8988T (cell line): ENCODE measurements at places on chromosomes 1 and 21.

DNA sequence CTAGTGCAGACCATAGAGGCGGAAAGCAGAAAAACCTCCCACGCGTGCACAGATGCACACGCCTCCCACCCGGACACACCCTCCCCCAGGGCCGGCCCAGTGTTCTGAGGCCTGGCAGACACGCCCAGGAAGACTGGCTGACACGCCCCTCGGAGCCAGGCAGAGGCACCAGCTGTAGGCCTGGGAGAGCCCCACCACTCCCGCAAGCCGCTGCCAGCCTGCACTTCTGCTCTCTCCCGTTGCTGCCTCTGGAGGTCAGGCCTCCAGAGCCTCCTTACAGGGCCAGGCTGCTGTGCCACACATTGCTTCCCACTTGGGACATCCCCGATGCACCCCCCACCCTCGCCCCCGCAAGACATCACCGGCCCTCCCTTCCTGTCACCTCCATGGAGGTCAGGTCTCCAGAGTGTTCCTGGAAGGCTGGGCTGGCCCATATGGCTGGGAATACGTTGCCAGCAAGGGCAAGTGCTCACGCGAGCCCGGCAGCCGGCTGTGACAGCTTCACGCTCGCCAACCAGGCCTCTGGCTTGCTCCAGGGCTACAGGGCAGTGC is 40.4 kb downstream of the CASZ1 start:
- DNase-seq: peak; percentile 37

- DNase-seq: no peak
These were observed 112.2 kb upstream of the GUCA2B start for GRCh38 chr1:42041031-42041430.

DNA sequence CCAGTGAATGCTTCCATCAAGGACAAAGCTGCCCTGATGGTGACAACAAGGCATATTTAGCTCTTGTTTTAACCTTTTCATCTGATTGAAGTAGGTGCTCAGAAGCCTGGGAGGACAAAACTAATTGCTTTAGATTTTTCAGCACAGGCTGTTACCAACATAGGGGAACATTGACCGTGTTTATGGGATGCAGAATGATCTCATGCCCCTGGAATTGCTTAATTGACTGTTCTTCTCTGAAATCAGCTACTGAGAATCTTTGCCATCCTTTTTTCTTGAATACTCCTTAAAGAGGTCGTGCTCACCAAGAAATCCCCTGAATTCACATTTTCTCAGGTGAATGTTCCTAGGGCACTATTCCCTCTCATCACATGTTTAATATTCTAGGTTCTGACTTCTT is 95.9 kb upstream of the CCDC190 start:
- no peak for DNase-seq

GRCh38 chr1:92913093-92913819 is 48.0 kb downstream of the DIPK1A start:
- no peak for DNase-seq

- no peak for DNase-seq
These were observed 15.6 kb downstream of the LACTBL1 start for GRCh38 chr1:22957066-22957465.

DNA sequence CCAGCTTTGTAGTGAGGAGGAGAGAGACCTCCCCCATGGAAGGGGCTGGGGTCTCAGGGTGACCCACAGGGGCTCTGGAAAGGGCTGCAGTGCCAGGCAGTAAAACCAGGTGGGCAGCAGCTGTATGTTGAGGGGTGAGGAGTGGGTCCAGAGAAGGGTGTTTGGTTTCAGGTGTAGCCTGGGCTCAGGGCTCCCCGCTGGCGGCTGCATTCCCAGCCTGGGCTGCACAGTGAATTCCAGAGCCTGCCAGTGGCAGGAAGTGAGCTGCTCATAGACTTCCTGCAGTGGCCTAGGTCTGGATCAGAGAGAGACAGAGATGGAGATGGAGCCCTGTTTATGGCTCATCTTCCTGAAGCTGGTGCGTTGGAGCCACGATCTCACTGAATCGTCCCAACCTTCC is 356.4 kb downstream of the PTPRU start:
- no peak for DNase-seq

DNA sequence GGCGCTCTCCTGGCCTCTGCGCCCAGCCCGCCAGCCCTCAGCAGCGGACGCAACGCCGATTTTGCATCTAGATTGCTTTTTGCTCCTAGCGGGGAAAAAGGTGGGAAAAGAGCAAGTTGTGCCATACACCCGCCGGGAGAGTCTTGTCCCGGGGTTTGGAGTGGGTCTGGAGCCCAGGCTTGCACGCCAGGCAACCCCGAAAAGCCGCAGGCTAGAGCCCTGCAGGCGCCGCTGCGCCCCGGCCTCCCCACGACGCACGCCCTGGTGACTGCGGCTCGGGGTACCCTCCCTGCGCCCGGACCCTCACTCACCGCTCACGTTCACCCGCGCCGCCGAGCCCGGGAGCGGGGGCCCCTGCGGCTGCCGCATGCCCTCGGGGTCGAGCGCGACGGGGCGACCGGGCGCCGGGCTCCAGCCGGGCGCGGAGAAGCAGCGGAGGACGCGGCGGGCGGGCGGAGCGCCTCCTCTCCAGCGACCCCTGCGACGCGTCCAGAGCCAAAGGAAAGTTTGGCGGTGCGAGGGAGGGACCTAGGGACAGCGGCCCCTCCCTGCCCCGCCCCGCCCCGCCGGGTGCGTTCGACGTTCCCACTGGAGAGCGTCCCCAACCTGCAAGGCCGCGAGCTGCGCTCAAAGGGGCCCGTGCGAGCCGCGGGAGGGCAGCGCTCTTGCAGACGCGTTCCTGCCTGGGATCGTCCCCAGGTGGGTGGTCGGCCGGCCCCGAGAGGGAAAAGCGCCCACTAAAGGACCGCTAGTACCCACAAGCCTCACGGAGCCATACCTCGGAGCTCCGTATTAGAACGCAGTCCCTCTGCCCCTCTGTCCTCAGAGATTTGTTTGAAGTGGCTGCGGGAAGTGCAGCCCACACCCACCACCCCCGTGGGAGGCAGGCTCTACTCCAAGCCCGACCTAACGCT is at the start of gene LPAR3:
Gene LPAR3, minus strand, starts transcription at position 502 of the 914 bp plus-strand sequence. CDS start 27,086 bp downstream, outside the sequence.
- peak; percentile 68 for DNase-seq

GRCh38 chr1:202656951-202657646 is 53.2 kb downstream of the SYT2 start:
- peak; percentile 78 for DNase-seq

- DNase-seq: no peak
These were observed 2.7 kb upstream of the NTNG1 start for GRCh38 chr1:107138166-107138565.

GRCh38 chr1:152189657-152190442 is 30.8 kb upstream of the RPTN start:
- DNase-seq: peak; percentile 34

- DNase-seq: no peak
These were observed 85.2 kb upstream of the RUNX1 start for GRCh38 chr21:35134309-35134708.

DNA sequence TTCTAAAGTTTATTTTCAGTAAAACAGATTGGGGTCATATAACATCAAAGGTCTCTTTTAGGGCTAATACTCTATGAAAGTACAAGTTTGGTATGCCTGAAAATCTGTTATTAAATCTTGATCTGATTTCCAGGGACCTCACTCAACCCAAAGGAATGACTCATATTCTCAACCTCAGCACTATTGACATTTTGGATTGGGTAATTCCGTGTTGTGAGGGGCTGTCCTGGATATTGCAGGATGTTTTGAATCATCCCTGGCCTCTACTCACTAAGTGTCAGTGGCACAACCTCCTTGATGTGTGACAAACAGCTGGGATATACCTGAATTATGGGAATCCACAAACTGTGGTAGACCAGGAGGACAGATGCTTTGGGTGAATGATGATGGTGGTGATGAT is 51.5 kb upstream of the CYP2J2 start:
- no peak for DNase-seq

GRCh38 chr1:30875916-30876315 is 32.6 kb downstream of the SDC3 start:
- DNase-seq: no peak

GRCh38 chr1:2595261-2595811 is 8.8 kb downstream of the PRXL2B start:
- DNase-seq: peak; percentile 2

DNA sequence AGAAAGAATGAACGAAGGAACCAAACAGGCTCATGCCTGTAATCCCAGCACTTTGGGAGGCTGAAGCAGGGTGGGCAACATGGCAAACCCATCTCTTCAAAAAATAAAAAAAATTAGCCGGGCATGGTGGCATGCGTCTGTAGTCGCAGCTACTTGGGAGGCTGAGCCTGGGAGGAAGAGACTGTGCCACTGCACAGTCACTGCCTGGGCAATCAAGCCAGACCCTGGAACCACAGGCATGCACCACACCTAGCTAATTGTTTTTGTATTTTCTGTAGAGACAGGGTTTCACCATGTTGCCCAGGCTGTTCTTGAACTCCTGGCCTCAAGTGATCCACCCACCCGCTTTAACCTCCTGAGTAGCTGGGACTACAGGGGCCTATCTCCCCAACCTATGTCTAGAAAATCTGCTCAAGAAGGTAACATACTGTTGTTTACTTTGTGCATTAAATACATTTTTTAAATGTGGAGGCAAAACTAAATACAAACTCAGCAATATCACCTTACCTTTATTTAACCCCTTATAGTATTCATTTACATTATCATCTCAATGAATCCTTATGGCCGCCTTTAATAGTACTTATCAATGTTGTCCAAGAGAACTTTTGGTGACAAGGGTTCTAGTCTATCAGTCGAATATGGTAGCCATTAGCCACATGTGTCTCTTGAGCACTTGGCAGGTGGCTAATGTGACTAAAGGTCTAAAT is 2.7 kb downstream of the KHDC4 start:
- DNase-seq: no peak
